Activated CD4-positive, alpha-beta T cell treated with anti-CD3 and anti-CD28 coated beads, Interleukin-2, amount 50 U/mL, for 4 hours (primary cell): ENCODE measurements at places on chromosomes 12 and 14.

DNA sequence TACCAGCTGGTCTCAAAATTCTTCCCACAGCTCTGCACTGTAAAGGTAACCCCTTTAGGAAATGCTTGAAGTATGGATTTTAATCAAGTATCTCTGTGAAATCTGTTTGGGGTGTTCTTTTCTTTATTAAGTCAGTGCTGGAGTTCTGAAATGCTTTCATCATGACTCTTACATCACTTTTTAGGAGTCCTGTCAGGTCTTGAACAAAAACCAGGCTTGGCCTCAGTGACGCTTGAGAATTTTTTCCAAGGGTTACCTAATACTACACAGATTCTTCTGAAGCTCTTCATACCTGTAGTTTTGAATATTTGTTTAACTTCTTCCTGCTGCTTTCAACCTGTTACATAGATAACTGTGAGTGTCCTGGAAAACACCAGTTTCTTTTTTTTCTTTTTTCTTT lies 47.0 kb upstream of the KCNH3 start:
- DNase-seq, result no peak

DNA sequence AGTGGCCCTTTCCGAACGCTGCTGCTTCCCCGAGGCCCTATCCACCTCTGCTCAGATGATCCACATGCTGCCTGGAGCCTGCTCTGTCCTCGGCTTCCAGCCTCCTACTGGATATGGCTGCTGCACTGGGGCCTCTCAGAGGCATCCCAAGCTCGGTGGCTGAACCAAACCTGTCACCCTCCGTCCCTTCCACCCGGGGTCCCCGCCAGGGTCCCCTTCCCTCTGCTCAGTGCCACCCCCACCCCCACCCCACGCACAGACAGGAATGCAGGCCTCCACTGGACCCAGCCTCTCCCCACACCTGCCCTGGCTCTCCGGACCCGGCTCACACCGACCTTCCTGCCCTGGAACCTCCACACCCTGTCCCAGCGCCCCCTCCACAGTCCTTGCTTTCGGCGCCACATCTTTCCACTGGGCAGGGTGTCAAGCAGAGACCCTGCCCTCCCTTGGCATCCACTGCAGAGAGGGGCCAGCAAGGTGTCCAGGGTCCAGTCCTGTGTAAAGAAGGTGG lies 6.1 kb downstream of the CEP170B start:
- no peak for DNase-seq

DNA sequence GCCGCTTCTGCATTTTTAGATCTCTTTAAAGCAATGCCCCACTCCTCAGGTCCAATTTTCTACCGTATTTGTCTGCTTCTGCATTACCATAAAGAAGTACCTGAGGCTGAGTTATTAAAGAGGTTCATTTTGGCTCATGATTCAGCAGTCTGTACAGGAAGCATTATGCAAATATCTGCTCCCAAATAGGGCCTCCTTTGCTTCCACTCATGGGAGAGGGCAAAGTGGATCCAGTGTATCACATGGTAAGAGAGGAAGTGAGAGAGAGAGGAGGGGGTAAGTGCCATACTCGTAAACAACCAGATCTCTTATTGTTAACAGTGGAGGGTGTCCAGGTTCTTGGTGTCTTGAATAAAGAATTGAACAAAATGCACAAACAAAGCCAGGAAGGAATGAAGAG lies 316.1 kb upstream of the SEL1L start:
- DNase-seq, result no peak

GRCh38 chr14:55450539-55450938 lies 10.1 kb upstream of the TBPL2 start:
- DNase-seq, result no peak

DNA sequence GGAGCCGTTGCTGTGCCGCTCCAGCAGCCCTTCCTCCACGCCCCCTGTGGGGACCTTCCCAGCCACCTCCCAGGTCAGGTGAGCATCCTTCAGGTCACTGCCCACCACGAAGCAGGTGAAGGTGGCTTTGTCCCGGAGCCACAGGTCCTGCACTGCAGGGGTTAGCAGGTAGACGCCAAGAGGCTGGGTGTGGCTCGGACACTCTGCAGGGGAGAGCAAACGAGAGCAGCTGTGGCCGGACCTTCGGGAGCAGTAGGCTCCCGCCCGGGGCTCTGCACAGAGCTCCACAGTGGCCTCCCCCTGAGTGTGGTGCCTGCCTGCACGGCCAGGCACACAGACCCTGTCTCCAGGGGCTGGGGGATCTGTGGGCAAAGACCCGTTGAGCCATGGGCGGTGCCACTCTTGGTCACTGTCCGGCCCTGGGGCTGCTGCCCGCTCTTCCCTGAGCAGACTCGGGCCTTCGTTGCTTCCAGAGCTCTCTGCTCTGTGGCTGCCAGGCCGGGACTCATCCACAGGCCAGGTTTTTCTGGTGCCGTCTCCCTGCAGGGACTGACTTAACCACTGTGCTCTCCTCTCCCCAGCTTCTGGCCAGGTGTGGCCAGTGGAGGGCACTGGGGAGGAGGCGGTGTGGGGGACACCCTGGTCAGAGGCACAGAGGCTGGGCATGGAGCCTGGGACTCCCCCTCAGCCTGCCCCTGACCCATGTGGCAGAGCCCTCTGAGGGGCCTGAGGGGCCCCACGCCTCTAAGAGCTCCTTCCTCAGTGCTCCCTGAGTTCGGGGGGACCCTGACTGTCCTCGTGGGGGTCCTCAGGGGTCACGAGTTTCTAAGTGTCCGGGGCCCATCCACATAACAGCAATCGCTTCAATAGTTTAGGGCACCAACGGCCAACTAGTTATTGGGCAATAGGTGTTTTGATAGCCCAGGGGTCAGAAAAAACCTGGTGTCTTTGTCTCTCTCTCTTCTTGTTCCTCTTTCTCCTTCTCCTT lies 314.9 kb downstream of the TMEM121 start:
- DNase-seq, result no peak

DNA sequence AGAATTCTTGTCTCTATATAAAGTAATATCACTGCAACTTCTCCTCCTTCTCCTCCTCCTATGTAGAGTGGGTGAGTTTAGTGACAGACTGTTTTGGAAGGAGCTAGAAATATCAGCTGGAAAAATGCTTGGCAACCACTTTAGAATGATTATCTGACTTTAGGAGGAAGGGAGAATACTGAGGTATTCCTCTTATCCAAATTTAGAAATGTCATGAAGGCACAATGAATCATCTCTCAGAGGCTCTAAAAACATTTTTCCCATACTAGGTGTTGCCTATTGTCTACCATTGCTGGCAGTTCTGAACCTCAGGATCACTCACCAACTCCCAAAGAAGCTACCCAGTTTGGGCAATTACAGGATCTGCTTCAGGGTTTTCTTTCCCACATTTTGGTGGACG lies 306.6 kb upstream of the ATP2B1 start:
- DNase-seq, result no peak

DNA sequence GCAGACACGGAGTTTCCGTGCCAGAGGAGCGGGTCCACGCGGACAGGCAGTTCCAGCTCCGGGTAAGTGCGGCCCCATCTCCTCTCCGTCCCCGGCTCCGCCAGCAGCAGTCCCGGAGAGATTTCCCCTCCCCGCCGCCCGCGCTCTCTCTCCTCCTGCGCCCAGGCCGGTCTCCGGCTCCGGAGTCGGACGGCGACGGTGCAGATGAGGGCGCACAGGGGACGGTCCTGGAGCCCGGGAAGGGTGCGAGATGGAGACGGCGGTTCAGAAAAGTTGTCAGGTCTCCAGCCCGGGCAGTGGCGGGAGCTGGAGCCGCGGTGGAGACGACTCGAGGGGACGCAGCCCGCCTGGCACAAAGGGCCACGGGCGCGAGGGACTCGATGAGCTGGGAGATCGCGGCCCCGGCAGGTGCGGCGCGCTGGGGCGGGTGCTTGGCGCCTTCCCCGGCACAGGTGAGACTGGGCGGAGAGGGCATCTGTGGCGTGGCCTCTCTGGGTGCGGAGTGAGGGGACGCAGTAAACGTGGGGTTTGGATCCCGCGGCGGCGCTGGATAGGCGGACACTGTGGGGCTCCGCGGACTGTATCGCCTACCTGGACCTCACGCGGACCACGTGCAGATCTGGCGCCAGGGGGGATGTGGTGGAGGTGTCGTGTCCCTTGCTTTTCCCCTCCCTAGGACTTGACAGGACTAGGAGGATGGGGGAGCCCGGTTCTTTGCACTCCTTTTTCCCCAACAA lies 1540.3 kb upstream of the TMEM132C start:
- no peak for DNase-seq

DNA sequence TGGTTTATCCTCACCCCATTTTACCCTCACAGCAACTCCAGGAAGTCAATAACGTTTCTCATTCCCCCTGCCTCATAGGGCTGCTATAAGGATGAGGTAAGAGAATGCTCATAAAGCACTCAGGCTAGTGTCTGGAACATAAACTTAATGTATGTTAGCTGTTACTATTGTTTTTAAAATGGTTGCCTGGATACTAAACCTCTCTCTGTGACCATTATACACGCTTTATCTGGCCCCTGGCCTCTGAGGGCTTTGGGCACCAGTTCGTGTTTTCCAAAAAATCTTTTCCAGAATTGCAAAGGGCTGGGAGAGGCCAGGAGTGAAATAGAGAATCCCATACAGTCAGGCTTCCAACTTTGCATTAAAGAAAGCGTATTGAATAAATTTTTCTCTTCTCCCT lies 113.9 kb downstream of the KTN1 start:
- DNase-seq, result no peak

- DNase-seq, result peak; percentile 20
Observed at GRCh38 chr12:12024911-12025682, 45.6 kb upstream of the BCL2L14 start.

DNA sequence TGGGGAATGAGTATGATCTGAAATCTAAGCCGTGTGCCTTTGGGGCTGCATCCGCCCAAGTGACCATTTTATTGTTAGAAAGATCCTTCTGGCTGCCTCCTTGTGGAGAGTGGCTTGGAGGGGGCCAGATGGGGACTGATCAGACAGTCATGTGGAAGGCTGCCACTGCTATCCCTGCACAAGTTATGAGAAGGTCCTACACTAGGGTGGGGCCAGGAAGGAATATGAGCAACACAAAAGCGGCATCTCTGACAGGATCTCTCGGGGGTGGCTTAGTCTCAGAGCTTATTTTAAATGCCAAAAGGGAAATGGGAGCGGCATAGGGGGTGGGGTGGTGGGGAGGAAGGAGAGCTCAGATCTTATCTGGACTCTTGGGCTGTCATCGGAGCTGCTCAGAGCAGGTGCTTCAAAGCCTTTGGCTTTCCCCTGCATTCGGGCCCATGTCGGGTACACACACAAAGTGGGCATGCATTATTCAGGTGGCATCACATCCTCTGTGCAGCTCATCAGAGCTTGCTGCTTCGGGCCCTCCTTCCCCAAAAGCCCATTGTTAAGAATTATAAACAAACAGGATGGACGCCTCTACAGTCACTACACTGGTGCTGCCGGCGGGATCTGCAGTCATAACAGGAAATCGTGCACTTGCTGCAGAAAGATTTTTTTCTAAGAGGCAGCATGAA lies 805.4 kb downstream of the VRK1 start:
- peak; percentile 50 for DNase-seq

- peak; percentile 36 for DNase-seq
Observed at GRCh38 chr14:100653409-100653808, 66.2 kb upstream of the BEGAIN start.

DNA sequence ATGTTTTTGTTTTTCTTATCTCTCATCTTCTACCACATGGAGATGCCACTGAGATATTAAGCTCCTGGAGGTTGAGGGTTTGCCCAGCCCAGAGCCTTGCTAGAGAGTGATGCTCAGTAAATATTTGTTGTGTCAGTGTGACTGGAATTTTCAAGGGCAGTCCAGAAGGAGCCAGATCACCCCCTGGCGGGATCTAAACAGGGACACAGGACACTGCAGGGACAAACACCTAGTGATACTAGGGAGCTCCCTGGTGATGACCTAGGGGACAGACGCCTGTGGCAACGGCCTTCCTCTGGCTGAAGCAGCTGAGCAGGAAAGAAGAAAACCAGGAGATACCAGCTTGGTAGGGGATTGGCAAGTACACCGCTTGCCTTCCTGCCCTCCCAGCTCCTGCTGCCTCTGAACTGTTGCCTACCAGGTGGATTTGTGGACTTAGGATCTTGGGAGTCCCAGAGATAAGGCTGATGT lies 714.4 kb upstream of the TBX3 start:
- no peak for DNase-seq

DNA sequence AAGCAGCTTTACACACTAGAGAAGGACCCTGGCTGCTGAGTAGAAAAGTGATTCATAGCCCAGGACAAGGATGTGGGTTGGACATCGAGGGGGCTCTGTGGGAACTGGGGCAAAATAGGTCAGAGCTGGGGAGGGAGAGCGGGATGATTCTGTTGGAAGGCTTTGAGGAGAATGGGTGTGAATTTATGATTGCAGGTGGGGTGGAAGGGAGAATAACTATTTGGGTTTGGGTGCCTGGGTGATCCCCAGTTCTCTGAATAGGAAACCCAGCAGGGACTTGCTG lies 13.1 kb downstream of the SERPINA3 start:
- DNase-seq, result no peak

DNA sequence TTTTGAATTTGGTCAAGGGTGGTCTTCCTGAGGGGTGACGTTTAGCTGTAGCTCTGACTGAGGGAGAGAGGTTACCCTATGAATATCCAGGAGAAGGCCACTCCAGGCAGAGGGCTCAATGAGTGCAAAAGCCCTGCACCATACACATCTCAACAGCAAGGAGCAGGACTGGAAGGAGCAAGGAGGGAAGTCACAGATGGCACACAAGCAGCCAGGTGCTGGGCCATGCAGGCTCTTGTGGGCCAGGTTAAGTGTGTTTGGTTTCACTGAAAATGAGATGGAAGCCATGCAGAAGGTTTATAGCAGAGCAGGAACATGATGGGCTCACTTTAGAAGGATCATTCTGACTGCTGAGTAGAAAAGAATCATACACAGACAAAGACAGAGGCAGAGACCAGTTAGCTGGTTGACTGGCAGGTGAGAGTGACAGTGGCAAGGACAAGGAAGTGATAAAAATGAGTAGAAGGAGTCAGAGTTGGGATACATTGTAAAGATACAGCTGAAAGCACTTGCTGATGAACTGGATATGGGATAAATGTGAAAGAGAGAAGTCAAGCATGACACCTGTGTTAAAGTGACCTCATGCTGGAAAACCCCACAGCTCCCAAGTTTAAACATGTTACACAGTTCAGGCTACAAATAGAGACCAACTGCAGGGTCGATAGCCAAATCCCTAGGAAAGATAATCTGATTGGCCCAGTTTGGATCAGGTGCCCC lies 81.2 kb downstream of the PRKD1 start:
- no peak for DNase-seq

- DNase-seq, result no peak
Observed at GRCh38 chr14:68368850-68369249, 424.0 kb downstream of the ZFP36L1 start.

DNA sequence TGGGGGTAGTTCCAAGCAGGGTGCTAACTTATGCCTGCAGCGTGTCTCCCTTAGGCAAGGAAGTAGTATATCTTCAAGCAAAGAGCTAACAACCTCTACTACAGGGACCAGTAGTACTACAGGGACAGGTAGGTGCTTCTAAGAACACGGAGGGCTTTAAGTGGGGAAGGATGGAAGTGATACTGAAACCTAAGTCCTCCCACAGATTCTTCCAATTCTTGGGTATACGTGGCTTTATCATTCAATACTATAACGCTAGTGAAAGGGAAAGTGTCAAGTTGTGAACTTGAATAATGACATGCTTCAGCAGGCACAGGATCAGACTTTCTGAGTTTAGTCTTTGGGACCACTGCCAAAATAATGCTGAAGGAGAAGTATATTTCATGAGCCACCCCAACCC lies 241.7 kb downstream of the CEP128 start:
- DNase-seq, result no peak

- no peak for DNase-seq
Observed at GRCh38 chr12:3119756-3120601, 42.8 kb downstream of the TSPAN9 start.
